ENCODE measurements at places on chromosomes 11 and 22. TPM values are rescaled to one million over a fixed set of nuclear protein-coding genes. Genes with fewer than 3 reads are reported as not detected.

The TSSK2 gene
- not detected for total RNA-seq

DNA sequence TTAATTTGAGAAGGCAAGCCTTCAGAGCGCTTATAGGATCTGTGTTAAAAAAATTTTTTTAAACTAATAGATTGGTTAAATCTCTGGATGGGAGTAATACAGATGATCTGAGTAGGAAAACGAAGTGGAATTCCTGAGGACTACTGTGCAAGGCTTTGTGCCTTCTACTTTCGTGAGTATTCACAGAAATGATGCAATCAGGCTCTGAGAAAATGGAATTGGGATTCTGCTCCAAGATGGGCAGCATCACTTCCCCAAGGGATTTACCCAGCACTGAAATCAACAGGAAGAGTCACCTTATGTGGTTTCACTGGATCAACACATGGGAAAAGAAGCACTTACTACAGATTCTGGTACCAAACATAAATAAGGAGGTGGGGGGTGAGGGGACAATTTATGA is 12.5 kb downstream of the KMT5B start:
- no peak for DNase-seq

The MMP8 gene
- total RNA-seq, result 0.33 TPM

The PDE2A gene
- total RNA-seq, result 67.0 TPM

DNA sequence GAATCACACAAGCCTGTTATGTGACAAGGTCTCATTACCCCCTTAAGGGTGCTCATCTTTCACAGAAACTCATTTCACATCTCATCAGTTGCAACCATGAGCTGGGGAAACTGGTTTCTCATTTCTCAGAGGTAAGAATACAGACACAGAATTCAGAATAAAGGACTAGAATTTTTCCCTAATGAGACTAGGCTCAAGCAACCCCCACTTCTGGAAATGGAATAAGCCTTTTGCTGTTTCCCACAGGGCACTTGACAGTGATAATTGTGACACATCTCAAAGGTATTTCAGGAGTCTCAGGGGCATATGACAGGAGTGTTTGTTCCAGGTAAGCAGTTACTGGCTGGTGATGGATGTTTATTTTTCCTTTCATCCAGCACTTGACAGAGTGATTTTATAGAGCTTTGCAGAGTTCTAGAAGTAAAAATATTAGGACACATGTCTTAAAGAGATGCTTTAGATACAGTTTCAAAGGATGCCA is 112.9 kb upstream of the DDI1 start:
- DNase-seq, result no peak

Data from breast epithelium (tissue), 4 donors.